Naive thymus-derived CD4-positive, alpha-beta T cell (primary cell): ENCODE measurements at places on chromosomes 5 and 9. TPM values are rescaled to one million over a fixed set of nuclear protein-coding genes. Genes with fewer than 3 reads are reported as not detected.

DNA sequence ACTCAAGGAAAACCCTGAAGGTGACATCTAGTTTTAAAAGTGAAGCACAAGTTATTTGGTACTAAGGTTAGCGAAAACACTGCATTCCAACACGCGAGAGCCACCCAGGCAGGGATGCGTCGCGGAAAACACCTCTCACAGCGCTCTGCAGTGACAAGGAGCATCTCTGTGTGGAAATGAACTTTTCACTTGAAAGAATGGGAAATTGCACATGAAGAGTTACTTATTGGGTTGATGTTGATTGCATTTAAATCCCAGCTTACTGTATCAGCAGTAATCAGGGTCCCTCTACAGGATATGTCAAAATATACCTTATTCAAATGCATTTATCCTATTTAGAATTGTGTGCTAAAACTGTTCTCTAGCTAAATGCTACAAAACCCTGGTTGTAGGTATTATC is 144.4 kb downstream of the BNC2 start:
- no peaks in the 10 kb centered on the region for H3K4me1 ChIP-seq
- no peak overlapping the region for H3K4me3 ChIP-seq
- no peak overlapping the region for H3K27ac ChIP-seq
- H3K27me3 ChIP-seq, result no peaks in the 10 kb centered on the region
- no peak for DNase-seq

DNA sequence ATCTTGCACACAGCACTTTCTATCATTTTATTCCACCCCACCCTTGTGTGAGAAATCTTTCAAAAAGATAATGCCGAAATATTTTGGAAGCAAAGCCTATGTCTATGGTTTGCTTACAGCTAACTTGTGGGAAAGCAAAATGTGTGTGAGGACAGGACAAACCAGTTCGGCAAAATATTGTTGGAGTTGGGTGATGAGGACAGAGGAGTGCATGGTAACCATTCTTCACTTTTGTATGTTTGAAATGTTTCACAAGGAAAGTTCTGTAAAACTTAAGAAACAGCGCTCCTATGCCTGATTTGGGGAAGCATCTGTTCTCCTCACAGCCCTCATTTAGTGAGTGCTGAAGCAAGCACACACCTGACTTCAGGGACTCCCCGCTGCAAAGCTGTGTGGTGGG is 62.0 kb upstream of the RNF130 start:
- no peak overlapping the region for H3K4me3 ChIP-seq
- H3K36me3 ChIP-seq, result no peaks in the 10 kb centered on the region
- no peaks in the 10 kb centered on the region for H3K27me3 ChIP-seq
- no peak for DNase-seq
- no peaks in the 10 kb centered on the region for H3K4me1 ChIP-seq

- no peaks in the 10 kb centered on the region for H3K4me1 ChIP-seq
- no peak overlapping the region for H3K4me3 ChIP-seq
- no peak overlapping the region for H3K27ac ChIP-seq
- H3K27me3 ChIP-seq, result no peaks in the 10 kb centered on the region
- no peak for DNase-seq
These were observed 326.7 kb downstream of the PIK3R1 start for GRCh38 chr5:68542207-68542606.

DNA sequence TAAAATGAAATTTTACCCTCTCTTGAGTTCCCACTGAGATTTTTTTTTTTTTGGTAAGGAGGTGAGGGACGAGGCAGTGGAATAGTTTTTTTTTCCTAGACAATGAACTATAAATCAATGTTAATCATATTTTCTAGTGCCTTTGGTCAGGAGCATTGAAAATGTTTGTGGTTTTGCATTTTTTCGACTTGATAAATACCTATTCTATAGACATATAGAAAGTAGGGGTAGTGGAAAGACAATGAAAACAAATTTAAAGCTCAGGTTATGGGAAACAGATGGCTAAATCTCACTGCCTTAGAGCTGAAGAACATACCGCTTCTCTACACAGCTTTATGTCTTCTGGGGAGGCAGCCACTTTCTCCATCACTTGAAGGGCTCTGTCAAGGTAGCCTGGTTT is 94.3 kb downstream of the MRPS27 start:
- H3K27me3 ChIP-seq, result no peaks in the 10 kb centered on the region
- DNase-seq, result no peak
- H3K27ac ChIP-seq, result no peak overlapping the region
- H3K36me3 ChIP-seq, result no peaks in the 10 kb centered on the region
- H3K4me1 ChIP-seq, result no peaks in the 10 kb centered on the region

DNA sequence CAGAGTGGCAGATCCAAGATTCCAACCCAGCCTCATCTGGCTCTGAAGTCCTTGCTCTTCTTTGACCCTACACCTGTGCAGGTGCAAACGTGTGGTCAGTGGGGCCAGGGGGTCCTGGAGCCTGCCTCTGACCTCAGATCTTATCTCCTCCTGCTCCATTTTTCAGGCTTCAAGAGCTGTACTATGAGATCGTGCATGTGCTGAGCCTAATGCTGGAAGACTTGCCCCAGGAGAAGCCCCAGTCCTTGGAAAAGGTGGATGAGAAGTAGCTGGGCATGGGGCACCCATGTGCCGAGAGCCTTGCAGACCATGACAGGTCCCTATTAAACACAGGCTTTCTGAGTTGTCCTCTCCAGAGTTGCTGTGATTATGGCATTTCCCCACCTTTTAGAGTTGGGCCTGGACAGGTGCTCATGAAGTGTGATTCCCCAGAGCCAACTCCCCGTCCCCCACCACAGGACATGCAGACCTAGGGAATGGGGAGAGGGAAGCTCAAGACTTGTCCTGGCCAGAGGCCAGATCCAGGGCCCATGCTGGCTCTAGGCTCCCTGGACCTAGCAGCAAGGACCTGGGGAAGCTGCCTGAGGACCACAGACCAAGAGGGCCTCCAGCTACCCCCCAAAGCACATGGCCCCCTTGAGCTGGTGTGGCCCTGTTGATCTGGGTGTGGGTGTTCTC is 22.5 kb downstream of the PITX1 start:
- no peak overlapping the region for H3K4me3 ChIP-seq
- no peaks in the 10 kb centered on the region for H3K27me3 ChIP-seq
- no peaks in the 10 kb centered on the region for H3K36me3 ChIP-seq
- no peaks in the 10 kb centered on the region for H3K4me1 ChIP-seq
- DNase-seq, result no peak
- H3K27ac ChIP-seq, result no peak overlapping the region

DNA sequence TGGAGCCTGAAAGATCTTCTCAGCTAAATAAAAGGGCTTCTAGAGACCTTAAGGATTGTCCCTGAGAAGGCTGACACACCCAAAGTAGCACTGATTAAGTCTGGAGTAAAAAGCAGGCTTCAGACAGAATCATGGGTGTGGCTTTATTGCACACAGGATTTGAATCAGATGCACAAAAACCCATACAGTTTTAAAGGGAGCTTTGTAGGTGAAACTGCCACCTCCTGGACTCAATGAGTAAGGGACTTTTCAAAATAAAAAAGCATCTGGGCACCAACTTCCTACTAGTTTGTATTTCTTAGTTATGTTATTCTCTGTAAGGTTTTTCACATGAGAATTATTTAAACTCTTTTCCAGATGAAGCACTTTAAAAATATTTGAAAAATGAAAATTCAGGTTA is 129.4 kb downstream of the EDIL3 start:
- H3K27me3 ChIP-seq, result no peaks in the 10 kb centered on the region
- DNase-seq, result no peak
- H3K36me3 ChIP-seq, result no peaks in the 10 kb centered on the region
- H3K27ac ChIP-seq, result no peak overlapping the region

- H3K27ac ChIP-seq, result no peak overlapping the region
- no peaks in the 10 kb centered on the region for H3K27me3 ChIP-seq
- no peak for DNase-seq
- no peaks in the 10 kb centered on the region for H3K4me1 ChIP-seq
- H3K36me3 ChIP-seq, result no peaks in the 10 kb centered on the region
These were observed 195.6 kb upstream of the NREP start for GRCh38 chr5:111952555-111952954.

DNA sequence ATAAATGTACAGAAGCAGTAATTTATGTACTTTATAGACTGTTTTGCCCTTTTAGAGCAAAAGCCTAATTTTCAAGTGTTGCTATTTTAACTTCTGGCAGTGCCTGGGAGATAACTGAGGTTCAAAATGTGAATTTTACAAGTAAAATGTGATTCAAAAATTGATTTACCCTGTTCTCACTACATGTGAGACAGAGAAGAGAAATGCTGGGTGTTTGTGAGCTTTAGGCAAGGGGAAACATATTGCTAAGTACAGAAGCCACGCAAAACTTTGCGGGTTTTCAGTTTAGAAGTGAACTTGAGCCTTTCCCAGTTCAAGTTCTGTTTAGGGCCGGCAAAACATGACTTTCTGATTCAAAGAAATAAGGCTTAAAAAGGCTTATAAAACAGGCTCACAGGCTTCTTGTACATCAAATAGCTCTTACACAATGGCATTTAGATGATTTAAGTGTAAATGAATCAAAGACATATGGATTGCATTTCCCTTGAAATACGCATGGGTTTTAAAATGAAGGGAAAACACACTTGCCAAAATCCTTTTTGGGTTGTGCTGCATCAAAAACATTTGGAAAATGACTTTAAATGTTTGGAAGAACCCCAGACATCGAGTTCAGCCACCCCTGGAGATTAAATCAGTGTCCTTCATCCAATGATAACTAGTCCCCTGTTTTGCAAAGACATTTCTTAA is 370.8 kb upstream of the MEF2C start:
- no peak overlapping the region for H3K4me3 ChIP-seq
- no peaks in the 10 kb centered on the region for H3K4me1 ChIP-seq
- H3K27ac ChIP-seq, result no peak overlapping the region
- H3K27me3 ChIP-seq, result no peaks in the 10 kb centered on the region

- no peaks in the 10 kb centered on the region for H3K27me3 ChIP-seq
- no peak overlapping the region for H3K27ac ChIP-seq
- H3K4me1 ChIP-seq, result peaks cover 5% of the 10 kb centered on the region
- DNase-seq, result no peak
- no peaks in the 10 kb centered on the region for H3K36me3 ChIP-seq
These were observed 15.6 kb downstream of the RIC1 start for GRCh38 chr9:5644501-5644900.

Gene PPP2R2B
- 0.17 TPM for polyA plus RNA-seq

- H3K4me1 ChIP-seq, result no peaks in the 10 kb centered on the region
- DNase-seq, result no peak
- H3K27me3 ChIP-seq, result no peaks in the 10 kb centered on the region
These were observed 196.4 kb upstream of the NUDT12 start for GRCh38 chr5:103758996-103759395.

Gene EPB41L4B
- not detected for polyA plus RNA-seq

GRCh38 chr5:137282216-137282615 is 216.9 kb downstream of the SPOCK1 start:
- H3K4me3 ChIP-seq, result no peak overlapping the region
- no peaks in the 10 kb centered on the region for H3K4me1 ChIP-seq
- no peak for DNase-seq
- H3K36me3 ChIP-seq, result no peaks in the 10 kb centered on the region

GRCh38 chr9:7239708-7240107 is 481.9 kb downstream of the KDM4C start:
- H3K4me3 ChIP-seq, result no peak overlapping the region
- no peaks in the 10 kb centered on the region for H3K36me3 ChIP-seq
- DNase-seq, result no peak
- H3K27ac ChIP-seq, result no peak overlapping the region

DNA sequence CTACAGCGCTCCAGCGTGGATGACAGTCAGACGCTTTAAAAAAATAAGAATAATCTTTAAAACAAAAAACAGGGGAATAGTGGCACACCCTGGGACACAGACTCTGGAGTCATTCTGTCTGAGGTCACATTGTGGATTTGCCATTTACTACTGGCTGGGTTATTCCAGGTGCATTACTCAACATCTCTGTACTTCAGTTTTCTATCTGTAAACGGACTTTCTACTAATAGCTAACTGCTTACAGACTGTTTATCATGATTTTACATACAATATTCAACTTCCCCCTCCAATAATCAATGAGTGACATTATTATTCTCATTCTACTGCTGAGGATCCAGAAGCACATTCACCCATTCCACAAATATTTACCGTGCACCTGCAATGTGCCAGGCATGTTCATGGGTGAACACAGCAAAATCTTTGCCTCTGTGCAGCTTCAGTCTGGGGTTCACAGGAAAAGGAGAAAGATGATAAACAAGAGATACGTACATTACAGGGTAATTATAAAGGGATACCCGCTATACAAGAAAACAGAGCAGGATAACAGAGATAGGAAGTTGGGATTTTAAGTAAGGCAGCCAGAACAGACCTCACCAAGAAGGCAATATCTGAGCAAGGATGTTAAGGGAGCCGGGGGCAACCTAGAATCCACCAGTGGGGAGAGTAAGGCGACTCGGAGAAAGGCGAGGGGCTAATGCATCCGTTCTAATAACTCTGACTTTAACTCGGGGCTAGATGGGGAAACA is 984 bp upstream of the RAD23B start:
- H3K36me3 ChIP-seq, result peaks cover 3% of the 10 kb centered on the region
- peaks cover 24% of the 10 kb centered on the region for H3K4me1 ChIP-seq
- peak overlapping the region; percentile 78 for H3K4me3 ChIP-seq
- H3K27ac ChIP-seq, result peak overlapping the region; percentile 66

- H3K27me3 ChIP-seq, result no peaks in the 10 kb centered on the region
- no peaks in the 10 kb centered on the region for H3K4me1 ChIP-seq
- no peaks in the 10 kb centered on the region for H3K36me3 ChIP-seq
These were observed 135.6 kb upstream of the PPP1R26 start for GRCh38 chr9:135343837-135344522.

- H3K4me1 ChIP-seq, result no peaks in the 10 kb centered on the region
- no peaks in the 10 kb centered on the region for H3K27me3 ChIP-seq
- peak; percentile 7 for DNase-seq
These were observed 202.2 kb upstream of the DMRTA1 start for GRCh38 chr9:22244139-22245011.

- no peaks in the 10 kb centered on the region for H3K36me3 ChIP-seq
- H3K4me1 ChIP-seq, result peaks cover 21% of the 10 kb centered on the region
- no peak for DNase-seq
- H3K4me3 ChIP-seq, result no peak overlapping the region
- no peaks in the 10 kb centered on the region for H3K27me3 ChIP-seq
These were observed 49.7 kb upstream of the TEX48 start for GRCh38 chr9:114731701-114732100.

Gene ROR2
- not detected for polyA plus RNA-seq

- H3K36me3 ChIP-seq, result no peaks in the 10 kb centered on the region
- H3K4me1 ChIP-seq, result no peaks in the 10 kb centered on the region
- H3K27ac ChIP-seq, result no peak within 1 kb of the TSS
- DNase-seq, result no peak
- H3K27me3 ChIP-seq, result peaks cover 9% of the 10 kb centered on the region
- H3K4me3 ChIP-seq, result no peak within 1 kb of the TSS
These were observed at the start of gene ADAMTS12 for GRCh38 chr5:33891788-33892619. Gene ADAMTS12 (minus strand): TSS chr5:33891990. CDS start chr5:33891856, 134 bp downstream.
